ENCODE measurements at places on chromosomes 6 and 20.
A peak's percentile ranks its signal among the peaks of the same experiment; 100 is the strongest.

DNA sequence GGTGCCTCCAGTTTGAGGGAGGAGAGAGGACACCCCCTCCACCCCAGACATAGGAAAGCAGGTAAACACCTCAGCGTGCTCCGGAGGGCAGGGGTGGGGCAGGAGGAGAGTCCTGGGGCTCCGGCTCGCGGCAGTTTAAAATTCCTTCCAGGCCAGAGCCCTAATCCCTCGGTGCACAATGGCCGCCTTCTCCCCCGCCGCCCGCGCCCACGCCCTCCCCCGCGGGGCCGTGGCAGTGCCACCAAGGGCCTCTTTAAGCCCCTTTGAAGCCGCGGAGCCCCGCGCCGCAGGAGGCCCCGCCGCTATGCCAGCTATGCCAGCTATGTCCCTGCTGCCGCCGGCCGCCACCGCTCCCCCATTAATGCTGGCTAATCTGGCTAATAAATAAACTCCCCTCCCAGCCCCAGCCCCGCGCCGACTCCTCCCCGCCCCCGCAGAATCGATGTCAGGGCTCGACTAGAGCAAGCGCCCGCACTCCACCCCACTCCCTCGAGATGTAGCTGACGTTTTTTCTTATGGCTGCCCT, 125.1 kb downstream of the MRPL14 start:
- no peak for DNase-seq

- DNase-seq: no peak
These were observed 3.3 kb upstream of the PACSIN1 start for GRCh38 chr6:34462551-34462971.

- DNase-seq: no peak
These were observed 6.0 kb downstream of the LAMA5 start for GRCh38 chr20:62360854-62361798.

DNA sequence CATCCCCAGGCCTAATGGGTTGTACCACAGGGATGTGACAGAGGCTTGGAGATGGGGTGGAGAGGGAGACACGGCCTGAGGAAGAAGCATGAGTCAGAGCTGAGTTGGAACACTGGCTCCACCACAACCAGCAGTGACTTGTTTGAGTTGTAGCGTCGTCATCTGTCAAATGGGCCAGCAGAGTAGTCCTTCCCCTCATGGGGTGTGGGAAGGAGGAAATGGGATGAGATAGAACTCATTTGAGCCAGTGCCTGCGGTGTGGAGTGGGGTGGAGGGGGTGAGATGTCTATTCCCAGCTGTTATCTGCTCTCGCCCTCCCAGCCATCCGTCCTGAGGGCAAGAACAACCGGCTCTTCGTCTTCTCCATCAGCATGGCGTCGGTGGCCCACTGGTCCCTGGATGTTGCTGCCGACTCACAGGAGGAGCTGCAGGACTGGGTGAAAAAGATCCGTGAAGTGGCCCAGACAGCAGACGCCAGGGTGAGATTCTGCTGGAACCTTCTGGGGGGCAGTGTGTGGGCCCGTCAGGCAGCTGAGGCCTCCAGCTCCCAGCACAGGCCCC, 32.5 kb downstream of the PLCG1 start:
- peak; percentile 69 for DNase-seq

DNA sequence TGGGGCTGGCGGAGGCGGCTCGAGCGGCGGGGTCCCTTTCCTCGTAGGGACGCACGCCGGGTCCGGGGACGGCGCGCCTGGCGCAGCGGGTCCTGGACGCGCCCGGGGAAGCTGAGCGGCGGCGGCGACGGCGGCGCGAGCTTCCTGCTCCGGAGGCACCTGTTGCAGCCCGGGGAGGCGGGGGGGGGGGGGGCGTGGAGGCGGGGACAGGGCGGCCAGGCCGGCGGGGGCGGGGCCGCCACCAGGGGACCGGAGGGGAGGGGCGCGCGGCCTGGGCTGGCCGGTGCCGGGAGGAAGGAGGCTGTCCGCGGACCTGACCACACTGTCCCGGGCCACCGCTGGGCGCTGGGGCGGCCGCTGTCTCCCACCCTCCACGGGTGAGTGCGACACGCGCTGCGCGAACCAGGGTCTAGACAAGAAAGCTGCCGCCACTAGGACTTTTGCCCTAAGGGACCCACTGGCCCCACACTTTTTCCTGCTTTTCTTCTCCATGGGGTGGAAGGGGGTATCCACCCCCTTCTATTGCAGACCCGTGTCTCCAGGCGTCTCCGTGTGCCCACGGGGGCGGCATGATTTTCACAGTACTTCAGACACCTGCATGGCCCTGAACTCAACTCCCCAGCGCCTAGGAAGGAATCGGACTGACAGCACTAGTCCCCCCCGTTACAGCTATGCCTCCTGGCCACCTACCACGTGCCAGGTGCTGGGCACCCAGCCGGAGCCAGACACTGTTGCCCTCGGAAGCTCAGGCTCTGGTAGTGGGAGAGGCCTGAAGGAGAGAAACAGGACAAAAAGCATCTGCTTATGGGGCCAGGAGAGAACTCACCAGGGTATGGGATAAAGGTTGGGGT, at the start of gene NFATC2:
TSS of gene NFATC2 (minus strand) at position 149 of the 851 bp plus-strand sequence. CDS start 220 bp downstream, outside the sequence.
- no peak for DNase-seq

DNA sequence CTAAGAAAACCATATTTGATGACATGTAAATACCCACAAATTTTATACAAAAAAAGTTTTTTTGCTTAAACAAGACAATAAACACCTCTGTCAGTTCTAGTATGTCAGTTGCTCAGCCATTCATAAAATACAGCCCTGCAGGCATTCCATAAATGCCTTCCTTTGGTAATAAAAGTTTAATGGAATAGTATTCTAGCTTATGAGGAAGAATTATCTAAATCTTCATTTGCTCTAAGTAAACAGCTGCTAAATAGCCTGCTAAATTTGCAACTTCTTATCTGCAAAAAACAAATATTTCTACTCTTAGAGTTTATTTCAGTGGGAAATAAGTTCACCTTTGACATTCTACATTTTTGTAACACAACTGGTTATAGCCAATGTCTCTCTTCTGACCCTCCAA, 108.8 kb downstream of the SMLR1 start:
- no peak for DNase-seq

DNA sequence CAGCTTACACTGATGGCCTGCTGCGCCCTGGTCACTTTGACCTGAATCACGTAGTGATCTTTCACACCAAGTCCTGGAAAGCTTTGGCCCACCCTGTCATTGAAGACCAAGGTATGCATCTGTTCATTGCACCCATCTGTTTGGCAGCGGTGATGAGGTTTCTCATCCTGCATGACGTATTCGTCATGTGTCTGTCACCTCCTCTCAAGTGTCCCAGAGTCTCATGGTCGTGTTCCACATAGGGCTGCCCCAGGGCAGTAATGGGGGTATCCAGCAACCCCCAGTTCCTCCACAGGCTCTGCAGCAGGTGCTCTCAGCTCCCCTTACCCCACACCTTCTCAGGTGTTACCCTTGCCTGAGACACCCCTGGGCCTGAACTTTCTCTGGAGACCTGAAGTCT, 104.1 kb downstream of the SYNDIG1 start:
- no peak for DNase-seq

DNA sequence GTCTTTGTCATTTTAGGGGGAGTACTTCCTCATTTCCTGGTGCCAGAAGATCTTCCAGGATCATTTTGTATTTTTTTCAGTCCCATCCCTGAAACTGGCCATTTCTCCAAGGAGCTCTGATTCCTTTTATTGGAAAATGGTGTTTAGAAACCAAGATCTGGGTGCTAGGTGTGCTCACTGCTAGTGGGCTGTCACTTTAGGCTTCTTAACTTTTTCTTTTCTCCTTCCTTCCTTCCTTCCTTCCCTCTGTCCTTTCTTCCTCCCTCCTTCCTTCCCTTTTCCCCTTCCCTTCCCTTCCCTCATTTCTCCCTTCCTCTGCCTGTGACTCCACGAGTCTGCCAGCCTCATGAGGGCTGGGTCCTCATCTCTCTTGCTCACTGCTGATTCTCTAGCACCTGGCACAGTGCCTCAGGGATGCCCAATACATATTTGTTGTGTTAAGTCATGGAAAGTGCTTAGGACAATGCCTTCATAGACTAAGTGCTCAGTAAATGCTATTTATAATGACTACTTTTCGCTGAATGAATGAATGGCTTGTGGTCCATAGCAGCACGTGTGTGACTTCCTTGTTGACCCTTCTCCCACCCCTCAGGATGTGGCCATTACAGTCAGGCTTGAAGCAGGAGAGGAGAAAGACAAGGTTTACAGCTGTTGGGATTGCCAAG, 36.9 kb downstream of the APCDD1L start:
- DNase-seq: no peak

DNA sequence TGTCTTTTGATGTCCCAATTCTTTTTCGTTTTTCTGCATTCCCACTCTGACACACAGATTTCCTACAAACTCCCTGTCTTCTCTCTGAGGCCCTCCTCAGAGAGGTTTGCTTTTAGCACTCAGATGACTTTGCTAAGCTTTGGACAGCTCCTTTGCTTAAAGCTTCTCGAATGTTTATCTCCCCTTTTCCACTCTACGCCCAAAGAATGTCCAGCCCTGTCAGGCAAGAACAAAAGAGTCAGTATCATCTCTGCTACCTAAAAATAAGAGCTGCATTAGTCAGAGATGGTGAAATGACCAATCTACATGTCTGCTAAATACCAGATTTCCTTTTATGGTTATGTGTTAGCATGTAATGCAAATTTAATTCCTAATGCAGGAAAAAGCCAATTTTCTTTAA, 56.8 kb downstream of the PREP start:
- DNase-seq: peak; percentile 93

DNA sequence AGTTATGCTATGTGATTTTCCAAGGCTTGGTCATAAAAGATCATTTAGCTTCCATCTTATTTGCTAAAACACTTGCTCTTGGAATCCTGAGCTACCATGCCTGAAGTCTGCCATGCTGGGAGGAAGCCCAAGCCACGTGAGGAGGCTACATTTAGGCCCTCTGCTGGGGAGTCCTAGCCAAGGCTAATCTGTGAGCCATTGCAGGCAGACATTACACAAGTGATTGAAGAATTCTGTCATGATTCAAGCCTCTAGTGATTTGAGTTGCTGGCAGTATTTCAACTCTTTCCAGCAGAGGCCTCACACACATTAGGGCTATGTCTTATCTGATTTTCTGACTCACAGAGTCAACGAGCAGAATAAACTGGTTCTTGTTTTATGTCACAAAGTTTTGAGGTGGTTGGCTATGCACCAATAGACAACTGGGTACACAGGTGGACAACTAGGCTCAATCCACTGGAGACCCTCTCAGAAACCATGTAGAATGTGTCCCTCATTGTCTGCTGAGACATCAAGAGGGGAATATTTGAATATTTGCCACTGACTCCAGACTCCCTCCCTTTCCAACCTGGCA, 227.2 kb upstream of the SULF2 start:
- peak; percentile 98 for DNase-seq

GRCh38 chr6:56364431-56364826, 117.0 kb upstream of the COL21A1 start:
- DNase-seq: no peak

GRCh38 chr6:113434641-113435040, 422.5 kb upstream of the MARCKS start:
- no peak for DNase-seq

DNA sequence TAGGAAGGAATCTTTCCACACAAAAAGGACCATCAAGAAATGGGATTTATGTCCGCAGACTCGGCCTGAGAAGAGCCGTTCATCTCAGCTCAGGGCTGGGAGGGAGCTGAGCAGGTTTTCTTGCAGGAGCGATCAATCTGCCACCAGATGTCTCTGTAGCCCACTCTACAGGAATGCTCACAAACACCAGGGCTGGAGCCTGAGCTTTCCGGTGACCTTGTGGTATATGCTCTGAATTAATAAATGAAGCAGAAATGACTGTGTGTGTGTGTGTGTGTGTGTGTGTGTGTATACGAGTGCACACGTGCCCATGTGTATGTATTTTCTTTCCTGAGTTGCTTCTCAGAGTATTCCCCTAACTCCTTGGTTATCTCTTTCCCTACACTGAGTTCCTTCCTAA, 12.0 kb downstream of the CD83 start:
- DNase-seq: peak; percentile 75

DNA sequence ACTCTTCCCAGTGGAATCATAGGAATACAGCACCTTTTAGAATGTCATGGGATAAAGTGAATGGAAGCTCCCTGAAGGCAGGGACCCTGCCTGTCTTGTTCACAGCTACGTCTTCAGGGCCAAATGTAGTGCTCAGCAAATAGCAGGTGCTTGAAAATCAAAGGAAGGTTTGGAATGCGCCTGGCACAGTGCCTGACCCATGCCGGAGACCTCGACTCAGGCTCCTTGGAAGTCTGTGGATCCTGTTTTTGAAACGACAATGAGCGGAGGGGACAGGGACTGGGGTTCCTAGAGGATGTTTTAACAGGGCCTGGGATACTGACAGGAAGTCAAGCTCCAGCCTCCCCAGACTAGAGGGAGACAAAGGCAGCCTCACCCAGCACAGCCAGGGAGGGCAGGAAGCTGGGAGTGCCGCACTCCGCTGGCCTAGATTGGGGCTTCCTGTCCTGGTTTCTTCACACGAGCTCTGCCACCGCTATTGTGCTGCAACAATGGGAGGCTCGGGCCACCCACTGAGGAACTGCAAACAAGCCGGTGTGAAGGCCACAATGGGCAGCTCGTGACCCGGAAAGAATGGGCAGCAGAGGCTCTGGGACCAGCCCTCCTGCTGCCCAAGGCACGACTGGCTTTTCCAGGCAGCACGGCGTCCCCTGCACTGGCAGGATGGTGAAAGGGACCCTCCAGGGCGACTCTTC, 76.7 kb downstream of the PREX1 start:
- peak; percentile 7 for DNase-seq

DNA sequence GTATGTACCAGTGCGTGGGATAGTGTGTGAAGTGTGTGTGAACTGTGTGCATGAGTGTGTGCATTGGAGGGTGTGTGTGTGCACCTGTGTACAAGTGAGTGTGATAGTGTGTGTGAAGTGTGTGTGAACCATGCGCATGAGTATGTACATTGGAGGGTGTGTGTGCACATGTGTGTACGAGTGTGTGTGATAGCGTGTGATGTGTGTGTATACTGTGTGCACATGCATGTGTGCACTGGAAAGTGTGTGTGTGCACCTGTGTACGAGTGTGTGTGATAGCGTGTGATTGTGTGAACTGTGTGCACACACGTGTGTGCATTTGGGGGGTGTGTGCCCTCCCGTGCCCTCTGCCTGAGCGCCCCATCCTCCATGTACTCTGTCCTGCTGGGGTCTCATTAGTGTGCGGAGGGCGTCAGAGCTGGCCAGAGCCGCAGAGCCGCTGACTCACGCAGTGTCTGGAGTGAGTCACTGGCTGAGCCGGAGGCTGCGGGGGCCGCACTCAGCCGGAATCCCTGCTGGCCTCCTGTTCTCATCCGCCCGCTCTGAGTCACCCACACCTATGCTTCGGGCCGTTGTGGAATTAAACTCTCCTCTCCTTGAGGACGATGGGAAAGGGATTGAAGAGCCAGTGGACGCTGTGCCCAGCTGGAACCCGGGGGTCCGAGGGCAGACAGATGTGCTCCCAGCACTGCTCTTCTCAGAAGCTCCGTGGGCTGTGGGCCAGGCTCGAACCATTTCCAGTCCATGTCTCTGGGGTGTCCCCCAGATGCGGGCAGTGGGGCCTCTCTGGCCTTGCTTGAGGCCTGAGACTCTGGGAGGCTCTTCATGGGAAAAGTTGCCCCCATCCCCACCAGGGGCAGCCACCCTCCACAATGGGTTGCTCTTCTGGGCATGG, 27.3 kb upstream of the STX16 start:
- peak; percentile 97 for DNase-seq
